ENCODE measurements at places on chromosomes 11 and 22. TPM values are rescaled to one million over a fixed set of nuclear protein-coding genes. Genes with fewer than 3 reads are reported as not detected.
A peak's percentile ranks its signal among the peaks of the same experiment; 100 is the strongest.

GRCh38 chr11:13947379-13947778, 15.1 kb upstream of the SPON1 start:
- no peak overlapping the region for H3K27ac ChIP-seq
- H3K4me1 ChIP-seq, result no peaks in the 10 kb centered on the region
- no peaks in the 10 kb centered on the region for H3K27me3 ChIP-seq

GRCh38 chr22:23749841-23750301, 1.0 kb downstream of the ZNF70 start:
- H3K36me3 ChIP-seq, result no peaks in the 10 kb centered on the region
- H3K4me3 ChIP-seq, result peak overlapping the region; percentile 91
- no peaks in the 10 kb centered on the region for H3K27me3 ChIP-seq
- H3K4me1 ChIP-seq, result peaks cover 10% of the 10 kb centered on the region
- no peak for DNase-seq
- H3K27ac ChIP-seq, result no peak overlapping the region

- no peak overlapping the region for H3K4me3 ChIP-seq
- H3K36me3 ChIP-seq, result no peaks in the 10 kb centered on the region
- H3K27me3 ChIP-seq, result no peaks in the 10 kb centered on the region
- H3K27ac ChIP-seq, result no peak overlapping the region
- no peaks in the 10 kb centered on the region for H3K4me1 ChIP-seq
These were observed 28.2 kb downstream of the ST3GAL4 start for GRCh38 chr11:126383339-126384335.

GRCh38 chr22:39254789-39255298, 10.1 kb upstream of the PDGFB start:
- no peak for DNase-seq
- peaks cover 10% of the 10 kb centered on the region for H3K27me3 ChIP-seq
- H3K36me3 ChIP-seq, result no peaks in the 10 kb centered on the region
- H3K4me1 ChIP-seq, result peaks cover 33% of the 10 kb centered on the region
- H3K27ac ChIP-seq, result no peak overlapping the region

The MS4A15 gene
- total RNA-seq, result not detected
